EL (cell line): ENCODE measurements at places on chromosomes 7 and 10.
A peak's percentile ranks its signal among the peaks of the same experiment; 100 is the strongest.

DNA sequence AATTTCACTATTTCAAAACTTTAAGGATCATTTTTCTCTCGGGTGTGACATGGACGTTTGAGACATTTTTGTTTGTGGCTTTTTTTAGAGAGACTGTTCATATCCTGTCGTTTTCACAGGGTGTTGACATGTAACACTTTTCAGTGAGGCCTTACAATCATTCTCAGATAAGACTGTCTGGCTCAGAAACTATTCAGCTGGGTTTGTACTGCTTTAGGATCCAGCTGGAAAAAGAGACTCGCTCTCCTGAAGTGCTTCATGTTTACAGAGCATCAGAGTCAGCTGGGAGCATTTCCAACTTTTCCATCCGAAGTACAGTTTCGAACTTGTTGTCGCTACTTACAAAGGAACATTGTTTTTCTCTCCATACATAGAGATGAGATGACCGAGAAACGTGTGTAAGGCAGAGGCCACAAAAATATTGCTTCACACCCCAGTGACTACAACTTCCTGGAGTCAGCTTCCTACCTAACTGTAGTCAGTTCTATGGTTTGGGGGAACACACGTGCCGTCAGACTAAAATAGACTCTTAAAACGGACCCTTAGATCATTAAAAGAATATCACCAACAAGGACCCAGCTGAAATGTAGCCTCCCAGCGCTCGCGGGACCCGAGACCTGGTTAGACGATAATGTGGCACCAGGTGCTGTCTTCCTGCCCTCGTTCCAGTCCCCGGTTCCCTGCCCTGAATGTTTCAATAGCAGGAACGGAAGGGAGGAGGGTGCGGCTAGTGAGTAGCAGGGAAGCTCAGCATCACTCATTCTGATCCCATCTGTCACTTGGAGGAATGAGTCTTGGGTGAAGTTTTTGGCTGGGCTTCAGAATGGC, 78.0 kb downstream of the MKI67 start:
- no peak for DNase-seq

- DNase-seq = no peak
Measured at GRCh38 chr7:28172958-28173357, 7.6 kb downstream of the JAZF1 start.

GRCh38 chr10:46247808-46248569, 38.8 kb upstream of the ANTXRL start:
- no peak for DNase-seq

DNA sequence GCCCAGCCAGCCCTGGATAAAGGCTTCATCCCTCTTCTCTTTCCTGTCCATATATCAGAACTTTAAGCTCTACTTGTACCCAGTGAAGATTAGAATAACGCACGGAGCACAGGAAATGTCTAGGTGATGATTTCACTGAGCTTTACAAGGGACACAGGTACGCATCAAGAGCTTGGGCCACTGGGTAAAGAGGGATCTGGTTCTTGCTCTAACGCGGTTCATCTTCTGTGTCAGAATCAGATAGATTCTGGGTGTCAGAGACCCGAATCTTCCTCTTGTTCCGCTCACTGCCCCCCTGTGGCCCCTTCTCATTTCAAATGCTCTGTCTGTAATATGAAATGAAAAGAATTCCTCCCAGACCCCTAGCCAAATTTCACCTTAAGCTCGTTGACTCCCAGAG, 24.7 kb downstream of the IL2RA start:
- no peak for DNase-seq

DNA sequence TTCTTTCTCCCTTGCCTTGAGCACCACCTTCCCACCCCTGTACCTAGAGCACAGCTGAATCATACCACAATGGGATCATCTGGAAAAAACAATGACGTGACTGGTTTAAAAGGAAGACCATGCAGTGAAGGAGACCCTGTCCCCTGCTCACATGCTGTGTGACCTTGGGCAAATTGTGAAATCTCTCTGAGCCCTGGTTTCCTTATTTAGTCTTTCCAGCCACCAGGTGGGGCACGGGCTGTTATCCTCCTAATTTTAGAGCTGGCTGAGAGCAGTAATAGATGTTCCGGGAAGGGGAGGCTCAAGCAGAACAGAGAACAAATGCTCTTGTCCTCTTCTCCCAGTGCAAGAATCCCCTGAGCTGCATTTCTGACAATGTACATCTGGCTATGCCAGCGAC, 198.3 kb downstream of the RPS24 start:
- no peak for DNase-seq

DNA sequence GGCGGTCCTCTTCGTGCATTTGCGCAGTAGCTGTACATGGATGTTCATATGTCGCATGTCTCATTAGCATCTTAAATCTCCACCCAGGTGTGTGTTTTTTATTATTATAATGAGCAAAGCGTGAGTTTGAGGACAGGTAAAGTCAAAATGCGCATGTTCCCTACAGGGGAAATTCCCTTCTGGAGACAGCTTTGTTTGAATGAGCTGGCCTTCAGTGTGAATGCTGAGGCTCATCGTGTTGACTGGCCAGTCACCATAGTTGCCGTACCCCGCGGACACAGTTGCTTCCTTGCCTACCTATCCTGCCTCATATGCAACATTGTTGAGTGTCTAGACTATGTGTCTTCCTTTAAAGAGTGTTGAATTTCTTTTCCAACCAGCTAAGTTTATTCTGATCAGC, 13.6 kb downstream of the LYZL1 start:
- DNase-seq = no peak

DNA sequence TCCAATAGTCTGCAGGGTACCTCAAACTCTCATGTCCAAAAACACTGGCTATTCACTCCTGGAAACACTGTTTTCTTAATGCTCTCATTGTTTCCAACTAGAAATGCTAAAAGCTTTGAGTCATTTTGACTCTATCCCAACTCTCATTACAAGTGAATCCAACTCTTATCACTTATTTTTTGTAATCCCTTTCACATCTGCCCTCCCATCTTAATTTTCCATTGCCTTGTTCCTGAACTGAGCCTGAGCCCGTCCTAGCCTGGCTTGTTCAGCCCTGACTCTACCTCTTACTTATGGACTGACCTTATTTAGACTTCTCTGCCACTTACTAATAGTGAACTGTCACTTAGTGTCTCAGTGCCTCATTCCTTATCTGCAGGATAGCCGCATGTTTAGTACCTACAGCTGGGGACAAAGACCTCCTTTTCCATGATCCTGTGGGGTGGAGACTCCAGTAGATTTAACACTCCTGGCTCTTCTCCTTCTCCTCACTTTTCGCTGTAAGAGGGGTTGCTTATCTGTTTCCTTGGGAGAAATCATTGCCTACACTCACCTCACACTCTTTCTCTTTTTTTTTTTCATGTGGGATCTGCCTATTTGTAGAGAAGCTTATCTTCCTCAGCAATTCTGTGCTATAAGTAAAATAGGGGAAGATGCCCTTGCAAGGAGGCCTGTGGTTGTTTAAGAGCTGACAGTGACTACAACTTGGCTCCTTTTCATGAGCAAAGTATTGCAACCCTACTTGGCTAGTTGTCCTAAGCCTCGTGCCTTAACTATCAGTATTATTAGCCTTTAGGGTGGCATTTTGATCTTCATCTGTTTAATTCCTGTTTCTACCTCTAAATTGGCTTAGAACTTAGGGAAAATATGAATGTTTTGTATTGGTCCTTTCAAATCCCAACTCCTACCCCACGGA, 56.4 kb downstream of the SLC16A12 start:
- no peak for DNase-seq

GRCh38 chr7:6111041-6111440, 79.9 kb downstream of the ANKRD61 start:
- no peak for DNase-seq

DNA sequence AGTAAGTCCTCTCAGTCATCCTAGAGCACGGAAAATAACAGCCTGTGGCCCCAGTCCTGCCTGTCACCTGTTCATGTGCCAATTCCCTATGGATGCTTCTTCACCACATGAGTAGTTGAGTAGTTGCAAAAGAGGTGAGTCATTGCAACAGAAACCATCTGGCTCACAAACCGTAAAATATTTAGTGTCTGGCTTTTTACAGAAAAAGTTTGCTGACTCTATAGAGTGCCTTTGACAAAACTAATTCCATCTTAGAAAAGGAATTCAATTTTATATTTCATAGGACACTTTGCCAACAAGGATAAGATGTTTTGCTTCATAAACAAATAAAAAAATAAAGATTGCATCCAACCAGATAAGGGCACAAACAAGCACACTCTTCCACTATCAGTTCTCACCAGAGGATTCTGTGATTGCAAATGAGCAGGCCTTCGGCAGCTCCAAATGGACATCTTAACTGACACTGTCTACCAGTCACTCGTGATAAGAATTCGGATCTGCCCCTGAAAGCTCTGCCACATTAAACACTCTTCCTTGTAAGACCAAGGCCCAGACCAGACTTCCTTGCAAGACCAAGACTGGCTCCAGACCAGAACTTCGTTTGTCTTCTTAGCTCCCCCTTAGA, 242.7 kb upstream of the SEMA3C start:
- DNase-seq = peak; percentile 84
